ENCODE measurements at places on chromosomes 2 and 18.

DNA sequence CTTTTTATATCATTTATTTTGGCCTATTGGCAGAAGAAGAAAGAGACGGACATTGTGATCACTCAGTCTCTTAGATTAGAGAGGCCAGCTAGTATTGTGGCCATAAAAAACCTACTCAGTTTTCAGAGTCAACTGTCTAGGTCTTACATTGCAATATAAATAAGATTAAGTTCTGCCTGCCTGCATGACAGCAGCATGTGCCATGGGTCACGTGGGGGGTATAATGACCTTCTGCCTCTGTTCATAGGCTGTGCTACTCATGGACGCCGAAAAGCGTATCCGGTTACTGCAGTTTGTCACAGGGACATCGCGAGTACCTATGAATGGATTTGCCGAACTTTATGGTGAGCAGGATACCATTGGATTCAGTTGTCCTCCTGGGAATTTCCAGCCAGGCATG is 238.5 kb downstream of the ALPK2 start:
- DNase-seq = no peak

GRCh38 chr2:169928463-169928864 is 101.2 kb downstream of the UBR3 start:
- DNase-seq = no peak

DNA sequence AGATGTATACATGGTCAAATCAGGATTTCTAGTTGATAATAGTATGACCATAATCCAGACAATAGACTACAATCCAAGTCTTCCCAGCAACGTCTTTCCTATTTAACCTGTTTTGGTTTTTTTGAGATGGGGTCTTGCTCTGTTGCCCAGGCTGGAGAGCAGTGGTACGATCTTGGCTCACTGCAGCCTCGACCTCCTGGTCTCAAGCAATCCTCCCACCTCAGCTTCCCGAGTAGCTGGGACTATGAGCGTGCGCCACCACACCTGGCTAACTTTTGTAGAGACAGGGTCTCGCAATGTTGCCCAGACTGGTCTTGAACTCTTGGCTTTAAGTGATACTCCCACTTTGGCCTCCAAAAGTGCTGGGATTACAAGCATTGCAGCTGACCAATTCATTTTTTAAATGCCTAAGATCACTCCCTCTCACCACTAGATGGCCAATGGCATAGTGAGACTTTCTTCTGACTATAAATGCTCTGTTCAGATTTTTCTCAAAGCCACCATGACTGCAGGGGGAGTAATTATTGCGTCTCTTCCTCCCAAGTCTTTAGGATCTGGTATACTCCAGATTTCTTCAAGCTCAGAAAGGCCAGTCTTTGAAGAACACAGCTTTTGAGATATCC is 47.6 kb downstream of the HNRNPLL start:
- DNase-seq = no peak

GRCh38 chr2:9941196-9941995 is 10.1 kb upstream of the GRHL1 start:
- DNase-seq = no peak

- DNase-seq = no peak
Measured at GRCh38 chr18:34929336-34929780, 111.9 kb upstream of the MAPRE2 start.

DNA sequence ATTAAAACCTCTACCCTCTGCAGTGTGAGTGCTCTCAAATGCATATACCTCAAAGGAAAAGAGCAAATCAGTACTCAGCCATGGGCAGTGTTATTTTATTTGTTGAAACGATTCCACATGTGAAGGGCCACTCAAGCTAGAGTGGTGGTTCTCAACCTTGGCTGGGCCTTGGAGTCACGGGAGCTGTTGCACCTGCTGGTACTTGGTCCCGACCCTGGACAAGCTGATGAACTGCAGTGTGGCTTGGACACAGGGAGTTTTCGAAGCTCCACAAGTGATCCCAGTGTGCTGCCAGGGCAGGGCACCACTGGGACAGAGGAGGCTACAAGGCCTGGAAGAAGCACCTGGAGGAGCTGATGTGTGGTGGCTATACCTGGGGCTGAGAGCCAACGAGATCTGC is 19.7 kb downstream of the GNLY start:
- DNase-seq = no peak

DNA sequence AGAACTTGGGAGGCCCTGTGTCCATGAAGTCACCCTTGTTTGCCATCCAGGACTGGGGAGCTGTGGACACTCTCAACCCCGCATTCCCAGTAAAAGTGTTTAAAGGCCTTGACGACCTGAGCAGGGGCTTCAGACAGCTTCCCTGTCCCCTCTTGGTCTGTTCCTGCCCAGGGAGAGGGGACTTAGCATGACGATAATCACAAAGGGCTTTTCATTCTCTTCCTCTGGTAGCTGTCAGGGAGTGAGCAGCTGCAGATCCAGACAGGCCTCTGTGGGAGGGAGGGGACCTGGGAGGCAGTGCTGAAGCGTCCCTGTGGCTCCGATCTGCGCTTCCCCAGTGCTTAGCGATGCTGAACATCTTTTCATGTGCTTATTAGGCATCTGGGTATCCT is 77.8 kb upstream of the HS6ST1 start:
- no peak for DNase-seq
